ENCODE measurements at places on chromosomes 2 and 18.

DNA sequence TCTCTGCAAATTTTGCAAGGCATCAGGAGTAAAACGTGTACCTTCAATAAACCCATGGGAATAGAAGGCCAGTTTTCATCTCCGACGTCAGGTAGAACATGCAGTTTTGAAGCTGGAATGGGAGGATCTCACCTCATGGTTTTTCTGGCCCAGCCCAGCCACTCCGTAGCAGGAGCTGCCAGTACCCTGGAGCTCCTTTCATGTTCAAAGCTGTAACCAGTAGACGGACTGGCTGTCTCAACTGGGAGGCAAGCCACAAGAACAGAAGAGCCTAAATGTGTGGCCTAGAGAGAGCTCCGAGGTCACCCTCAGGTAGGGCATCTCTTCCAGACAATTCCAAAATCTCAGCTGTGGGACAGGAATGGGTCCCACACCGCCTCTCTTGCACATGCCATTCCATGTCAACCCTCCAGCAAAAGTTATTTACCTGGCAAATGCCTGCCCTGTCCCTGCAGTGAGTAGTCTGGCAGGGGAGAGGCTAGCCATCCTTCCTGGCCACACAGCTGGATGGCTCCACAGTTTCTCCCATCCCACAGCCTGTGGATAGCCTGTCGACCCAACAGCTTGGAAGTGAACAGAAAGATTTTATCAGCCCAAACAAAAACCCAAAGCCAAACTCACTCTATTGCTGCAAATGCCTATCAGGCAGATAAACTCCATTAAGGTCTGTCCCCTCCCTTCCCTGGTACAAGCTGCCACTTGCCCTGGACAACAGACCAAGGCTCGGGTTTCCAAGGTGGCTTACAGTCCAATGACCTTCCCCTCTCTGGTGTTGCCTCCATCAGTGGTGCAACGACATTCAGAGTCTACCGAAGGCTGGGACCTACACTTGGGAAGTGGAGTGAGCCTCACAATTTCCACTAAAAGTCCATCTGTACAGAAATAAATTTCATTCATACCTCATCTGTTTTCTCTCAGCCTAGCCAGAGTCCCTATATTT is 27.8 kb downstream of the CRACDL start:
- DNase-seq, result no peak

DNA sequence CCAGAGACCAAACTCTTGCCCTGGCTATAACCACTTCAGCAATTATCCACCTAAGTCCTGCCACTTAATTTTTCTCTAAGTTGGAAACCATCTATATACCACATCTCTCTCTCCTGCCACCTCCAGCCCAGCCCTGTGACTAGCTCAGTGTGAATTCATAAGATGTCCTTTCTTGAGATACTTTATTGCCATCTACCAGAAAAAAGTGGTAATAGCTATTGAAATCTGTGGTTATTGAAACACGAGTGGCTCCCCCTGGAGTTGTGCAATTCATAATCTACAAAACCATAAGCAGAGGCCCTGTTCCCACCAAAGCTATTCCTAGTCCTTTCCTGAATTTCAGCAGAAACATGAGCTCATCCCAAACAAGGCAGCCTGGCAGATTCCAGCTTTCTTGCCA is 324.0 kb downstream of the TXNL1 start:
- no peak for DNase-seq

GRCh38 chr2:157946919-157947557 is 70.9 kb upstream of the ACVR1 start:
- DNase-seq, result no peak

DNA sequence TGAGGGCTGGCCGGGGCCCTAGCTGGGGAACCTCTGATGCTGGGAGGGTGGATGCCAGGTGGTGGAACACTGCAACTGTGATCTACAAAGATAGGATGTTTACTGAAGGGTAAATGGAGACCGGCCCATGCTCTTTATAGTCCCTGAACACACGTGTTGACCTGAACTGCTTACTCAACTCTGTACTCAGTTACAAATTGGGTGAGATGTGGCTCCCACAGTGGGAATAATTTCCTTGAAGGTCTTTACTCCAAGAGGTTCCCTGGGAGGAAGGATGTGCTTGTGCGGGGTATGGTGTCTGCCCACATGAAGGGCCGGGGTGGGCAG is 254.1 kb downstream of the PRKCE start:
- DNase-seq, result no peak

DNA sequence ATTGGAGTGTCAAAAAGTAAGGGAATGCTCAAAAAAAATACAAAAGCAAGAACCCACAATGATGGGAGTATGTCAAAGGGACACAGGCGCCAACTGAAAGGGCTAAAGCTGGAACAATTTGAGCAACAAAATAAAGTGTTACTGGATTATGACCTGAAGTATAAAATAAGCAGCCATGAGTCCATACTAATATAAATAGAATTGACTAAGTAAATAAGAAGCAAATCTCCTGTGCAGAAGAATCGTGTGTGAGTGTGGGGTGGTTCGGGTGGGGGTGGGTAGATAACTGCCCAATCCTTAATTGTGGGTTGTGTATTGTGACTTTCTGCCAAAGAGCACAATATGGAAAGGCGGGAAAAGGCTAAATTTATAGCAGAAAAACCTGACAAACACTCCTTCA is 23.5 kb downstream of the IRS1 start:
- DNase-seq, result no peak

DNA sequence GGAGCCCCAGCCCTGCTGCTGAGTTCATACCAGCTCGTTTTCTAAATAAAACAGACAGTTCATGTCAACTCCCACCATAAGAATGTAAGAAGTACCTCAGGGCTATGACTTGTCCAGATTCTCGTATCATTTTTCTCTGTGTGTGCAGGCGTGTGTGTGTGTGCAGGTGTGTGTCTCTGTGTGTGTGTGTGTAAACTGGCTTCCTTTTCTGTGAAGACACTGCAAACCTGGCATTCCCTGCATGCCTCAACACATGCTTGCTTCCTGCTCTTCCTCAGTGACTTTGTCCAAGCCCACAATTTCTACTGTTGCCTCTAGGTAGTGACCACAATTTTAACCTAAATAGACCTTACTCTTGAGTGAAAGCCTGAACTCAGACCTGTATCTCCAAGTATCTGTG is 879.0 kb downstream of the SLC4A3 start:
- DNase-seq, result peak; percentile 43

DNA sequence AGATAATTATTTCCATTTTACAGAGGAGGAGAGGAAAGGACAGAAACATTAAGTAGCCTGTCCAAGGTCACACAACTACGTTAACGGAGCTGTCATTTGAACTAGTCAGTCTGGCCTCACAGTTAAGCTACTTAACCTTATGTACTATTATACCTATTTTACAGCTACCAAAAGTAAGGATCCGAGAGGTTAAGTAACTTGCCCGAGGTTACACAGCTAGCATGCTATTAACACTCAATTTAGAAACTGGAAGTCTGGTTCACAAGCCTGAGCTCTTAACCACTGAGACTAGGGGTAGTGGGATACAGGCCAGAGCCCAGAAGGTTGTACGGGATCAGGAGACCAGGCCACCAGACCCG is 476 bp downstream of the GLB1L start:
- no peak for DNase-seq

Measured in kidney tubule cell (primary cell).